Activated CD4-positive, CD25-positive, alpha-beta regulatory T cell treated with anti-CD3 and anti-CD28 coated beads, Interleukin-2, amount 50 U/mL, for 72 hours (primary cell): ENCODE measurements at places on chromosomes 2 and 18.

GRCh38 chr2:95059656-95060370 is 34.3 kb downstream of the MAL start:
- peak; percentile 18 for DNase-seq

GRCh38 chr18:13163167-13163927 is 55.2 kb upstream of the LDLRAD4 start:
- no peak for DNase-seq

DNA sequence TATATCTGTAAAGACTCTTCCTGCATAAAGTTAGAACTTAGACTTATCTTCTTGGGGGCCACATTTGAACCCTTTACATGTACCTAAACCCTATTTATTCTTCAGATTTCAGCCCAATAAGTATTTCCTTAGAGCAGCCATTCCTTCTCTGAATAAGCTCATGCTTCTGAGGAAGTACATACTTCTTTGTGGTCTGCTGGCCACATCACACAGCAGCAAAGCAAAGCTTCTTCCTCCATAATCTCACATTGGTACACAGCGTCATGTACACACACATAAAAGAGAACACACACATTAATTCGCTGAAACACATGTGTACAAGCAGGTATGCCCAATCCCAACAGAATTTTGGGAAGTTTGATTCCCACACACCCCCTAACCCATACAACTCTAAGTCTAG is 331.0 kb downstream of the CDH2 start:
- DNase-seq = no peak

DNA sequence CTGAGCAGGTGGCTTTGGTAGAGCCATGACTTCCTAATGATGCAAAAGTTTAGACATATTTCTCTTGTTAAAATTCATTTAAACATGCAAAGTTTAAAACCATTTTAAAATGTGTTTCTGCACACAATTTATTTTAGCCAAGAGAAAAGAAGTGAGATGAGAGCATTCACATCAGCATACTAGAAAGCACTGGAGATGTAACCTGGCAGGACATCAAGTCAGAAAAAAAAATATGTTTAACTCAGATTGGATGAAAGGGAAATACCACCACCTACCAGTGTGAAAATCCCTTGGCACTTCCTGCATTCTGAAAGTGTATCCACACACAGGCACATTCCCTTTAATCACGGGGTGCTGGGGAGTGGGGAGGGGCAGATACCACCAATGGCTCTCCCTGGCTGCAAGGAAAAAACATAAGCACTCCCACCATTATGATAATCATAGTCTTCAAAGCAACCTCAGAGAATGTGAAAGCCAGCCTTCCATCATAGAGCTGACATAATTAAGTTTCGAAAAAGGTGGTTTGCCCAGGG is 25.0 kb downstream of the DNER start:
- no peak for DNase-seq

DNA sequence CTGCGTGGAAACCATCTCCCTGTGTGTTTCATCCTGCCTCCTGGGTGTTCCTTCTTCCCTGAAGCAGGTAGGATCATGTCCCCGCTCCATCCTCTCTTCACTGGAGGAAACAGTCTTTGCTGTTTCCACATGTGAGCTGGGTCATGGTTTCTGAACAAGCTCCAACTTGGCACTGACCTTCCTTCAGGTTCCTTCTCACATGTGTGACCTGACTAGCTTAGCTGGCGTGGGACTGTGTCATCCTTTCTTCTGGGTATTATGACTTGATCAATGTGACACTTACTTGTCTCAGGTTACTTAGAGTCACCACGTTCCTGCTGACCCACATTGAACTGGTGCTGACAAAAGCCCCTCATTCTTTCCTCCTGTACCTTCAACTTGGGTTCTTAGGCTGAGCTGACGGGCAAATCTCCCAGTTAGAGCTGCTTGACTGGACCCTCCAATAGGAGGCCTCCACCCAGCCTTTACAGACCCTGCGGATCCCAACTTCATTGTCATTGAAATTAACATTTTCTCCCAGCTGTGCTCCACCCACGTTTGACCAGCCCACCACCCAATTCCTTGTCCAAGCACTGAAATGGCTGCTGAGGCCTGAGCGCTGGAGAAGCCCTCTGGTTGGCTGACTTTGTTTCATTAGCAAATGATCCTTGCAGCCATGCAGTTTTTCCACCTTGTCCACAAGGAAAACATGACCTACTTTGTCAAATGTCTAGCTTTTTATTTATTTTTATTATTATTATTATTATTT is 128.1 kb downstream of the DDX1 start:
- no peak for DNase-seq

GRCh38 chr18:63970809-63971205 is 926 bp downstream of the SERPINB8 start:
- no peak for DNase-seq

GRCh38 chr2:71833272-71833671 is 314.4 kb downstream of the CYP26B1 start:
- DNase-seq = no peak

GRCh38 chr2:65390134-65390533 is 42.3 kb downstream of the SPRED2 start:
- DNase-seq = no peak

- DNase-seq = no peak
Measured at GRCh38 chr18:67142604-67143003, 373.9 kb downstream of the DSEL start.

DNA sequence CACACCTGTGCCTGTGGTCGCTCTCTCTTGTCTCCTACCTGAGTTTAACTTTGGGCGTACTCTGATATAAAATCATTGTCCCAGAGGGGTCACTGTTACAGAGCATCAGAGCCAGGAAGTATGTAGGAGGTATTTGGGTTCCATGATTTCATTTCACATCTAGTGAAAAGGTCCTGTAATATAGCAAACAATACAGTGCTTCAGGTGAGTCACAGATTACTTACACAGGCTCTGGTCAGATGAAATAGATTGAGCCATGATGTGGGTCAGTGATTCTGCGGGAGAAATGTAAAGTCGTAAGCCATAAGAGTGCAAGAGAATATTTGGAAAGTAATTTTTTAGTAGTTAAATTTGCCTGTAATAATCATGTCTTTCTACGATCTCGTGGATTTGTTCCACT is 70.2 kb downstream of the SOCS6 start:
- DNase-seq = no peak

- DNase-seq = no peak
Measured at GRCh38 chr2:162072181-162072702, 1.8 kb downstream of the DPP4 start.

GRCh38 chr18:46531482-46531881 is 125.5 kb downstream of the LOXHD1 start:
- no peak for DNase-seq

GRCh38 chr2:161165811-161166210 is 5.6 kb downstream of the TANK start:
- DNase-seq = no peak

GRCh38 chr2:74603282-74604000 is 44.7 kb downstream of the M1AP start:
- no peak for DNase-seq

GRCh38 chr2:239110595-239111048 is 262.7 kb downstream of the TWIST2 start:
- DNase-seq = no peak

GRCh38 chr2:84946204-84947009 is 24.6 kb upstream of the KCMF1 start:
- peak; percentile 58 for DNase-seq

DNA sequence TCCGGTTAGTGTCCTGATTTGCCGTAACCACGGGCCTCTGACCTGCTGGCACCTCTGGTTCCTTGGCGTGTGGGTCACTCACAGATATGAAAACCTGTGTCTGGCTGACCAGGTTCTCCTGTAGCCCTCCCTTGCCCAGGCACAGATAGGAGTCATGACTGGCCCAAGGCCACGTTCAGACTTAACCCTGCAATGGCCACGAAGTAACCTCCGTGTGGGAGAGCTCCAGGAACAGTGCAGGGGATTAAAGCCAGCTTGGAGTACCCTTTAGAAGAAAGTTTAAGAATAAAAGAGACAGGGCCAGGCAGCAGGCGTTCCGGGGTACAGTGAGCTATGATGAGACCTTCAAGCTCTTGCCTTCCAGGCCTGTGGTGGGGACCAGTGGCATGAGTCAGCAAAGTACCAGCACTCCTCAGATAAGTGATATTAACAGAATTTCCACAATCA is 25.5 kb downstream of the CENPO start:
- DNase-seq = no peak

DNA sequence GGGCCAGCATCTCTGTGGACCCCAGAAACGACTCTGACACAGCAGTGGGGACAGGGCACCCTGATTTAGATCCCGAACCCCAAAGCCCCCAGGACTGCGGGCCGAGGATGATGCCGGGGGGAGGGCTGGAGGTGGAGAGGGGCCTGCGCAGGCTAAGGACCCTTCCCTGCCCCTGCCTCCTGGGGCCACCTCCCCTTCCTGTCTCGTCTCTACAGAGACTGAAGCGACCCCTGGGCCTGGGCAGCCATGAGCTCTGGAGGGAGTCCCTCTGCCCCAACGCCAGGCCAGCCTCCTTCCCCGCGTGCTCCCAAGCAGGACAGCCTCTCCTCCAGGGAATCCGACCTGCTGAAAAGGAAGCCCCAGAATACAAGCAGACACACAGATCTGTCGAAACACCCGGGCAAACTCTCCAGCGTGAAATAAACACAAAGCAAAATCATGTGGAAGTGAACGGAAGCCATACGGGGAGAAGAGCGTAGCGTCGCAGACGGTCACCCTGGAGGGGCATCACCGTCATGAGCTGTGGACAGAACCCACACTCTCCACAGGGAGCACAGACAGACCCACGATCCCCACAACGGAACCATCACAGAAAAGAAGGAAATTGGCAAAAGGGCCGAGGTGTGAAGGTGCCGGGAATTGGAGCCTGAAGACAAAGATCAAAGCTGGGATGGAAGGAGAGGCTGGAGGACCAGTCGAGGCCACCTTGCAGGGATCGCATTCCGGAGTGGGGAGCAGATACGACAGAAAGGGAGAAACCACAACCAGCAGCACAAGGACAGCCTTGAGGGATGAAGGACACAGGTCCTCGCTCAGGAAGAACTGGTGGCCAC is 51.0 kb upstream of the CTDP1 start:
- DNase-seq = no peak

DNA sequence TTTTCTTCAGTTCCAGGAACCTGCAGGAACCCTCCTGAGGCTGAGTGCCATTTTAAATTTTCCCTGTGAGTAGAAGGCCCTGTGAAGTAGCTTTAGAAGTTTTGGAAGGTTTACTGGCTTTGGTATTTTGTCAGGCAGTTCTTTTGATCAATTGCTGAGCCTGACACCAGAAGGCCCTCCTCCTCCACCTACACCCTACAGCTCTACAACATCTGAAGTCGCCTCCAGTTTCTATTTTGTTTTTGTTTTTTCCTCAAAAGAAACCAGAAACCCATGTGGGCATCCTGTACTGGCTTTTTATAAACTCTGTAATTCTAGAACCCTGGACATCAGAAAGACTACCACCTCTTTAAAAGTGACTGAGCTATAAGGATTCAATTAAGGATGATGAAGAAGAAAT is 153.7 kb downstream of the NRXN1 start:
- no peak for DNase-seq

DNA sequence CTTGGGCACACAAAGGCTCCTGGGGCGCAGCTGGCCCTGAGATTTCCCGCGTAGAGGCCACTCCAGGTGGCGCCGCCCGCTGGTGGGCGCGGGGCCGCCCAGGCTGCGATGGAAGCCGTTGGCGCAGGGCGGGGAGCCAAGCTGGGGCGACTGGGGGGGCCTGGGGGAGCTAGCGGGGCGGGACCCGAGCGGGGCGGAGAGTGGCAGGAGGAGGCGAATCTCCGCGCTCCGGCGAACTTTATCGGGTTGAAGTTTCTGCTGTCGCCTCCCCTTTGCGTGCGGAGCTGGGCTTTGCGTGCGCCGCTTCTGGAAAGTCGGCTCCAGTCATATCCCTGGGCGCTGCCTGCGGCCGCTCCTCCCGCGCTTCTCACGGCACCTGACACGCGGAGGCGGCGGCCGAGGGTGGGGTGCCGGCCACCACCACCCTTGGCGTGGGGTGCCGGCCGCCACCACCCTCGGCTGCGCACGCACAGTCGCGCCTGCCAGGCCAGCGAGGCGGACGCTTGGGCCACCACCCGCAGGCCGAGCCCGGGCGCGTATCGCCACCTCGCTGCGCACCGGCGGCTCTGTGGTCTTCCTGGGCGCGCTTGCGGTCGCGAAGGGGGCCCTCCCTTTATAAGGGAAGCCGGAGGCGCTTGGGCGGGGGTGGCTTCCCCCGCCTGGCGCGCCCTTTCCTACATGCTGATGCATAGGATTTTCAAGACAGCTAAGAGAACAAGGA is 919 bp upstream of the CYP1B1 start:
- peak; percentile 63 for DNase-seq

- no peak for DNase-seq
Measured at GRCh38 chr2:102522162-102522561, 49.1 kb downstream of the SLC9A4 start.

DNA sequence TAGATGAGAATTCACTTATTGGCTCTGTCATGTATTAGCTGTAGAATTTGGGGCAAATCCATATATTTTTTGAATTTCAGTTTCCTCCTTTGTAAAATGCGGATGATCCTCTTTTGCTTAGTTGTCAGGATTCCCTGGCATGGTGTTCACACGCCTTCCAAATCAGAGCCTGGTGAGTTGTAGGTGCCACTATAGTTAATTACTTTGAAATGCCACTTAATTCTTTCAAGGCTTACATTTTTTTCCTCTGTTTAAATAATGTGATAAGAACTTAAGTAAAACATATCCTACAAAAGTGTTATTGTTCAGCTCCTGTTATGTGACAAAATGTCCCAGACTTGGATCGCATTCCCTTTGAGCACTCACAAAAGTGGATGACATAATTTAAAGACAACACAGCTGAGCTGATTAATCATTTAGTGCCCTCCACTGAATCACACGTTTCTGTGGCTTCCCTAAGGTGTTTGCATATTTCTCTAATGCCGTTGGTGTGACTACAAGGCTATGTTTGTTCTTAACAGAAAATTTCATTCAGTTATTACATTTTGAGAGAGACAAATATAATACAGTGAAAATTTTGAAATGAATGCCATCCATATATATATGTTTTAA is 471.2 kb upstream of the CHST9 start:
- DNase-seq = no peak

DNA sequence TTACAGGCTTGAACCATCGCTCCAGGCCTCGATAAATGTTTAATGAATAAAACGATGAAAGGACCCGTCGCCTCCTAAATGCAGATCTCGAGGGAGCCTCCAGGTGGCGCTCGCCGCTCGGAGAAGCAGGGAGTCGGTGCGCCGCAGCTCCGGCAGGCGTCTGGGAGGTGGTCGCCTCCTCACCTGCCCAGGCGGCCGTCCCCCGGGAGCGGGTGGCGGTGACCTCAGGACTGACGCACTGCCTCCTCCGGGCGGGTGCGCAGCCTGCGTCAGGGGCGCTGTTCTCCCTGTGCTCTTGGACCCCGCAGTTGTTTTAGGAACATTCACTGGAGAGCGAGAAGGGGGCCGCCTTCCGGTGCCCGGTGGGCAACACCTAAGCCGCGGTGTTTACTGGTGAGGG is 38.6 kb upstream of the POLE4 start:
- DNase-seq = peak; percentile 79

- DNase-seq = no peak
Measured at GRCh38 chr2:223084873-223085272, 32.9 kb downstream of the KCNE4 start.

GRCh38 chr2:113227698-113228097 is 51.0 kb downstream of the PAX8 start:
- DNase-seq = no peak
